ENCODE measurements at places on chromosomes 7 and 10.

DNA sequence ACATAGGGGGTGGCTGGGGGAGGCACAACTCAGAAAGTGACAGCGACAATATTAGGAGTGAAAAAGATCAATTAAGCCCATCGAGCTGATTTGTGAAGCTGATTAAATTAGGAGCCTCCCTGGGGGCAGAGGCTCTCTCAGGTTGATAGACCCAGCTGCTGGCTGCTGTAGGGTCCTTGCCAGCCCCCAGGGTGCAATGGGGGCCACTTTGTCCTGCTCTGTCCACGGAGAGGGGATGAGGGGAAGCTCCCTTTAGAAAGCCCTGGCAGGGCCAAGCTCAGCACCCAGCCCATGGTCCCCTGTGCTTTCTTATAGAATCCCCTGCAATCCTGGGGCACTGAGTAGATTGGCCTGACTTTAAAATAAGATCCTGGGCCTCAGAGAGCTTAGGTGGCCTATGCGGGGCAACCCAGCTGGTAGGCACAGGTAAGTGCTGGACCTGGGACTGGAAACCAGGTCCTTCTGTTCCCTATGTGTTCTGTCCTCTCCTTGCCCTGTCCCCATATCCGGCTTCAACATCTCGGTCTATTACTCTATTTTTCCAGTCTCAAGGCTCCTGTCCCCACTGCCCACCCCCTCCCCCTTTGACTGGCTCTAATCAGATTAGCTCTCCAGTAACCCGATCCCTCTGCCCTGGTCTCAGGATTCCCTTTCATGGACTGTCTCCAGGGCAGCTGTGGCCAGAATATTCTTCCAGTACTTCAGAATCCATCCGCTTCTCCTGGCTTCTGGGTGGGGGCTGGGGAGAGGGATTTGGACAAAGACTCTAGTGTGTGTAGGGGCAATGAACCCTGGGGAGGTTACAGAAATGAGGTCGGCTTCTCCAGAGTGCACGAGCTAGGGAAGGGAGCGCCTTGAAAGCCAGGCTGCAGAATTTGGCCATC is 259.6 kb downstream of the RPS24 start:
- DNase-seq = no peak

DNA sequence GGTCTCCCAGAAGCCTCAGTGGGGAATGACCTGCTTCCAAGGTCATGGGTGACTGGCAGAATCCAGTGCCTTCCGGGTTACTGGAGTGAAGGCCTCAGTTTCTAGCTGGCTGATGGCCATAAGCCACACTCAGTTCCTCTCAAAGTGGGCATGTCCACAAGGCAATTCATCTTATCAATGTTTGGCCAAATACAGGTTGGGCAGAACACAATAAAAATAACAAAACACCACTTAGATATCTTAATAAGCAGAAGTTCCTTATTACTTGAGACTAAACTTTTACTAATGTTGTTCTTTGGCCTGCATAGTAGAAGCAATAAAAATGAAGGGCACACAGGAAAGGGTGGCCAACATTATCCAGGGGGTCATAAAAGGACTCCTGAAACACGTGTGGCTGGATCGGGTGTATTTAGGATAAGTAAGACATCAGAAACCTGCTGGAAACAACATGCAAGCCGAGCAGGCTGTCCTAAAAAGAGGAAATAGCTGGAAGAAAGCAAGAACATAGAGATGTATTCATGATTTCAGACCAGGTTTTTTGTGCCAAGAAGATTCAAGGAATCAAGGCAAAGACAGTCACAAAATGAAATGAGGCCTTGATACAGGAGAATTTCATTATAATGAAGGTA is 19.6 kb upstream of the AKR1C2 start:
- DNase-seq = no peak

GRCh38 chr10:52172581-52172980 is 141.5 kb upstream of the DKK1 start:
- no peak for DNase-seq

DNA sequence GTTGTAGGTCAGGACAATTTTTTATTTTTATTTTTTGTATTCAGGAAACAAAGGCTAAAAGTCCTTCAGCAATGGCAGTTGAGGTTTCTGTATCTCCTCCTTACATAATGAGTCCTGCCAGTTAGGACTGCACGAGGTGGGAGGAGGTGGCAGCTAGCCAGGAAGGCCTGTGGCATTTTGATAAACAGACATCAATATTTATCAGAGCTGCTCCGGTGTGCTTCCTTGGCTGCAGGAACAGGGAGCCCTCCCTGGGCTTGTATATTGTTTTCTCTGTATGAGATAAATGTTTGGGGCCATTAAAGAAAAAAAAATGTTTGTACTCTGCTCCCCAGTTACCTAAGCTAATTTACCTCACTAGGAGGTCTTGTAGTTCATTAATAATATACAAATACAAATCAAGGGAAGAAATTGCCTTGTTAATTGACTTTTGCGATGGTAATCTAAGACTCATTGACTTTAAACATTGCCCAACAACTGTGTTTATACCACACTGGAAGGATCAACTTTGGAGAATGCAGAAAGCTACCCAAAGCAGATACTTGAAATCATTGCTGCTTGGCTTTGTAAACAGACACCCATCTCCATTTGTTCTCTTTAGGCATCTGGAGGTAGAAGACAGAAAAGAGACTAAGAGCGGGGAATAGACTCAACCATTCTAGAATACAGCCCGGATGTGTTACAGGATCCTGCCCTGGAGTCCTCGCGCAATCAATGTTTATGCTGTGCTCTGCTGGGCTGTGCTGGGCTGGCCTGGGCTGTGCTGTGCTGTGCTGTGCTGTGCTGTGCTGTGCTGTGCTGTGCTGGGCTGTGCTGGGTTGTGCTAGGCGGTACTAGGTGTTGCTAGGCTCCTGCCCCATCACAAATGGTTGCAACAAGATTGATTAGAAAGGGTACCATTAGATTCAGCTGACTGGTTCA is 36.5 kb upstream of the PDZD8 start:
- no peak for DNase-seq

DNA sequence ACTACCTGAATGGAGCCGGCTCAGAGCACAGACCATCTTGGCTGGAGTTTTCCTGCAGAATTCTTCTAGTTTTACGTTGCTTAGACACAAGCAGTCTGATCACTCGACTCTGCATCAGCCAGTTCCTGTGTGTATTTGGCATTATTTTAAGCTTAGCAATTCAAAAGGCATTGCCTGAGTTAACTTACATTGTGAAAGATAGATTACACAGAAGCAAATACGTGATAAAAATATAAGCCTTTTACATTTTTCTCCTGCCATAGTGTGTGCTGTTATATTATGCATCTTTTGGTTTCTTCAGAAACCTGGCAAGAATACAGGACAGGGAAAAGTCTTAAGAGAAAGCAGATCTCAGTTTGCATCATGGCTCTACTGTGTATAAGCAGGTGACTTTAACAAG is 98.1 kb downstream of the LRRC4 start:
- no peak for DNase-seq

Data from renal cortex interstitium (tissue), 15 donors.